ENCODE measurements at places on chromosomes 5 and 9. TPM values are rescaled to one million over a fixed set of nuclear protein-coding genes. Genes with fewer than 3 reads are reported as not detected.

Gene RAB3C
- not detected for total RNA-seq

Gene ANKH
- 14.6 TPM for total RNA-seq

Gene EGFL7
- total RNA-seq = 38.5 TPM

Gene VPS13A
- 13.4 TPM for total RNA-seq
